CD8-positive, alpha-beta T cell (primary cell): ENCODE measurements at places on chromosomes 4 and X.

DNA sequence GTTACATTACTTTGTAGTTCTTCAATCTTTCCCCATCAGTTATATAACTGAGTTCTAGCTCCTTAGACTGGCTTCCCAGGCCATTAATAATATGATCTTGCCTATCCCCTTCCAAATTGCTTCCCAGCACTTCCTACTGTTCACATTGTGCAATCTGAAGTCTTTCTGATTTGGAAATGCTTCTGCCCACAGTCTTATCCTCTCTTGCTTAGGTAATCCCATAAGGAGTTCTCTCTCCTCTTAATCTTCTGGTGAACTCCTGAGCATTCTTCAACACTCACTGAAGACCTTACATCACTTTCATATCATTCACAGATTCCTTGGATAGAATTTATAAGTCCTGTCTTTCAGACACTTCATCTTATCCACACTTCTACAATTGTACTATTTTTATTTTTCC lies 132.7 kb upstream of the TTC29 start:
- no peak for DNase-seq

DNA sequence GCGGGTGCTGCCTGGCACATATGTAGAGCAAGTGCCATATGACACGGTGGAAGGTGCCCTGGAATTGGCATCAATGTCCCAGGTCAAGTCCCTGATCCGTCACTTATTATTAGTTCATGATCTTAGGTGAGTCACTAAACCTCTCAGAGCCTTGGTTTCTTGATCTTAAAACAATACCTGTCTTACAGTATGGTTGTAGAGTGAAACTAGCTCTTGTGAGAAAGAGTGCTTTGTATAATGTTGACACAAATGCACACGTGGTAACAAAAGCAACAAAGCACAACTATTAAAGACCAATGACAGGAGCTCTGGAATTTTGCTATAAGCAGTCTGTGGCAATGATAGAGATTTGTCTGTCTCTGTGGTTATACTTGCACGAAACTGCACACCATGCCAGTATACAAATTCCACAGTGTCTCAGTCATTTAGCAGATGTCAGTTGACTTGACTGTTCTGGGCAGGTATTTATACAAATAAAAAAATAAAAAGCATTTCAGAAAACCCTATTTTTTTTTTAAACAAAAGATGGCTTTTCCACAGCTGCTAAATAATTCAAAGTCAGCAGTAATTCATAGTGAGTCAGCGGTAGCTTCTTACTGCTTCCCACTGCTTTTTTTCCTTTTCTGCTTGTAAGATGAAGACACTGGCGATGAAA lies 19.7 kb upstream of the ACSL1 start:
- no peak for DNase-seq

DNA sequence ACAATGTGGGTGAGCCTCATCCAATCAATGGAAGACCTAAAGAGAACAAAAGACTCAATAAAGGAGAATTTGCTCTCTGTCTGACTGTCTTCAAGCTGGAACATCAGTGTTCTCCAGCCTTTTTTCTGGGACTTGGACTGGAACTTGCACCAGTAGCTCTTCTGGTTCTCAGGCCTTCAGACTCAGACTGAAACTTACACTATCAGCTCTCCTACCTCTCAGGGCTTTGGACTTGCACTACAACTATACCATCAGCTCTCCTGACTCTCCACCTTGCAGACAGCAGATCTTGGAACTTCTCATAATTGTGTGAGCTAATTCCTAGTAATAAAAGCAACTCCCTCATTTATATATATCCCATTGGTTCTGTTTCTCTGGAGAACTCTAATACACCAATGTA lies 185.9 kb downstream of the SMIM20 start:
- DNase-seq, result no peak

DNA sequence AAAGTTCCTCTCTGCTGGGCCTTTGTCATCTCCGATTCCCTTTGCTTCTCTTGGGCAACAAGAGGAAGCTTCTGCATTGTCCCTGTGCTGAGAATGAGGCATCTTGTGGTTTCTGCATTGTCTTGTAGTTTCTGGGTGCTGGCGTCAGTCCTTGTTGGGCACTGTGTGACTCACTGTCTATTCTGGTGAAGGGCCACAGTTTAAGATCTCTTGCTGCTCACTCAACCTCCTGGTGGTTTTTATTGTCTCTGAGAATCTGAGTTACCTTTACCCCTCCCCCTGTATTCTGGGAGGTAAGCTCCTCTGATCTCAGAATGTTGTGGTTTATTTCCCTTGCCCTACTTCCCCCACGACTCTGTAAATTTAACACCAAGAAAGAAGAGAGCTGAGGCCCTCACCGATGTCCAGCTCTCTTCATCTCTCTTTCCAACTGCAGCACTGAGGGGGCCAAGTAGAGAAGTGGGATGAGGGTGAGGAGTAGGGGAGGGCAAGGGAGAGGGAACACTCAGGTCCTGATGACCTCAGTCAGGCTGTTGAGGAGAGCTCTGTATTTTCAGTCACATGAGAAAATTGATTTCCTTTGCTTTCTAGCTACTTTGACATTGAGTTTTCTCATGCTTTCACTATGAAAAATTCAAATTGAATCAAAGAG lies 441.6 kb upstream of the PITX2 start:
- DNase-seq, result no peak
